Trophoblast cell (in vitro differentiated cells and primary cell): ENCODE measurements at places on chromosomes 1 and 21.
A peak's percentile ranks its signal among the peaks of the same experiment; 100 is the strongest.

DNA sequence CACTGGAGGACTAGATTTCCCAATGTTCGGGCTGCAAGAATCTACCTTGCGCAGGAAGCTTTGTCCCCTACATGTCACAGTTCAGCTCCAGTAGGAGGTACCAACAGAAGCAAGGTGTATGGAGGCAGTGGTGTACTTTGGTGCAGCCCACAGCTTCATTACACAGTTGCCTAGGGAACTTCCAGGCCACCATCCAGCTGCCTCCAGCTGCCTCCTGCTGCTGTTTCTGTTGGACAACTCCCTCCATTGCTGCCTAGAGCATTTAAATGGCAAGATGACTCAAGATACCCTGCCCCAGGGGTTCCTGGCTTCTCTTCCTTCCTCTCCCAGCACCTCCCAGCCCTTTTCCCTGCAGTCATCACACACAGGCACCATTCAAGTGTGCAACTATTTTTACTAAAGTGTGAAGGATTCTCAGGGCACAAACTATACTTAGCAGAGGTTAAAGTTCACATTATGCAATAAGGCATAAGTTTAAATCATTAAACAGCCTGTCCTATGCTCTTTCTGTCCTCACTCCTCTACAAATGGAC lies 39.0 kb upstream of the ATP1A1 start:
- no peak overlapping the region for H3K27ac ChIP-seq
- H3K4me3 ChIP-seq = no peak overlapping the region
- H3K27me3 ChIP-seq = no peaks in the 10 kb centered on the region
- H3K36me3 ChIP-seq = no peaks in the 10 kb centered on the region
- H3K4me1 ChIP-seq = peaks cover 3% of the 10 kb centered on the region

GRCh38 chr1:50252196-50252595 lies 143.5 kb downstream of the ELAVL4 start:
- H3K27ac ChIP-seq = no peak overlapping the region
- no peaks in the 10 kb centered on the region for H3K36me3 ChIP-seq
- peaks cover 2% of the 10 kb centered on the region for H3K27me3 ChIP-seq
- H3K4me1 ChIP-seq = no peaks in the 10 kb centered on the region

DNA sequence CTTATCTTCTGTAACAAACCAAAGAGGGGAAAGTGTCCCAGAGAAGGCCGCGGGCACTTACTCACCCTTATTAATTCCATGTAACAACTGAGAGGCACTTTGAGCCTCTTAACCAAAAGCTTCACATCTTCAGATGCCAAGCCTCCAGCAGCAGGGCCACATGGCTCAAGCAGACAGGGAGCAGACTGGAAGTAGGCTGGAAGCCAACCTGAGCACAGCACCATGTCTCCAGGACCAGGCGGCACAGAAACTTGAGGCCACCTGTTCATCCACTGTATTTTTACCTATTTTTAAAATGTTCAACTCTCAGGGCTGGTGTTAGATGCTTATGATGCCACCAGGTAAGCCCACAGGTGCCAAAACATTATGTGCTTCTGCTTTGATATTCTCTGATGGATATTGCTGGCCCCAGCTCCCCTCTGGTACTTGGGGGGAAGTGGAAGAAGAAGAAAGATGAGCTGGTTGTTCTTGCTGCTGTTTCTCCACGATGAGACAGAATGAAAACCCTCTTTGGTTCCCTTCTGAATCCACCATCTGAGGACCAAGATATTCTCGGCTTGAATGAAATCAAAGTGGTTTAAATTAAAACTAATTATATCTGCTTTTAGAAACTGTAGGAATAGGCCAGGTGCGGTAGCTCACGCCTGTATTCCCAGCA lies 30.6 kb upstream of the SDE2 start:
- DNase-seq = no peak
- H3K36me3 ChIP-seq = no peaks in the 10 kb centered on the region
- H3K4me3 ChIP-seq = no peak overlapping the region
- peaks cover 3% of the 10 kb centered on the region for H3K4me1 ChIP-seq
- no peaks in the 10 kb centered on the region for H3K27me3 ChIP-seq
- H3K27ac ChIP-seq = no peak overlapping the region

GRCh38 chr21:26810676-26811415 lies 34.4 kb downstream of the ADAMTS1 start:
- peak; percentile 63 for DNase-seq
- no peaks in the 10 kb centered on the region for H3K36me3 ChIP-seq
- H3K27me3 ChIP-seq = no peaks in the 10 kb centered on the region
- H3K27ac ChIP-seq = peak overlapping the region; percentile 27
- H3K4me3 ChIP-seq = no peak overlapping the region
- H3K4me1 ChIP-seq = no peaks in the 10 kb centered on the region

DNA sequence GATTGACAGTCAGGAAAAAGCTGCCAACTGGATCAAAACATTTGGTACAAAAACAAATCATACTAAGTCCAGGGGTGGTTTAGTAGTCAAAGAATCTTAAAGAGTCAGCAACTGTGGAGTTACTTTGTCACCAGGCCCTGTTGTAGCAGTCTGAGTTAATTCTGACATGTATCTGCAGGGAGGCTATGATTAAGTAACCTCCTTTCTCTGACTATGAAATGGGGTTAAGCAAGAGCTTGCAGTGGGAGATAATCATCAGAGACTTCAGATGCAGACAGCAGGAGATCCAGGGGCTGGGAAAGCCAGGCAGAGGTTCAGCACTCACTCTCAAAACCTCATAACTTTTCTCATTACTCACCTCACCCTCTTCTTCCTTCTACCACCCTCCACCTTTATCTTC lies 99.2 kb upstream of the BTG3 start:
- peak; percentile 22 for DNase-seq
- H3K27ac ChIP-seq = peak overlapping the region; percentile 41
- no peaks in the 10 kb centered on the region for H3K36me3 ChIP-seq
- no peaks in the 10 kb centered on the region for H3K4me1 ChIP-seq

DNA sequence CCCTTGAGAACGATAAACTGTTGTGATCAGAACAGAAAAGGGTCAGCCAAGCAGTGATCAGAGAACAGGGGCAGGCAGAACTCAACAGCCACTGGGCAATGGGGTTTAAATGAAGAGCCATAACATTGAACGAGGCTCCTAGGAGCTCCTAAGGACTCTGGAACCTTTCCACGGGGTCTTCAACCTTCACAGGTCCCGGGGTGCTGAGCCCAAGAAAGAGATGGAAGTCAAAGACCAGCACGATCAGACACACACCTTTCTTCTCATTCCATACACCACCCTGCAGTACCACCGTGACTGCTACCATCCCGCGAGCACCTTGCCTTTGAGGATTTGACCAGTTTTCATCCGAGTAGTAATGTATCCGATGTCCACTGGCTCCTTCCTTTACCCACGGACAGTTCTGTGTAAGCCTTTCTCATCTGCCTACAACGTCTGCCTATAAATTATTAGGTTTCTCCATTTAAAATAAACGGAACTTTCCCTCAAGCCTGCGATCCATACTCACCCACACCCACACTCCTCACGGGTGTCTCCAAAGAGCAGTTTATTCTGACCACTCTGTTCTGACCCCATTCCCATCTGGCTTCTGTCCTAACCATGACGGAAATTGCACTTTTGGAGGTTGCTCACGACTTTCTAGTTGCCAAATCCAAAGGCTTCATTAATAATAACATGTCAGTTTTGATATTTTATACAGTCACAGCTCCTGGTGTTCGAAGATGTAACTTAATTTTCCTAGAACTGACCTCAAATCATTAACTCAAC lies 16.8 kb upstream of the HHAT start:
- no peaks in the 10 kb centered on the region for H3K27me3 ChIP-seq
- H3K4me3 ChIP-seq = no peak overlapping the region
- H3K27ac ChIP-seq = no peak overlapping the region
- H3K36me3 ChIP-seq = no peaks in the 10 kb centered on the region

DNA sequence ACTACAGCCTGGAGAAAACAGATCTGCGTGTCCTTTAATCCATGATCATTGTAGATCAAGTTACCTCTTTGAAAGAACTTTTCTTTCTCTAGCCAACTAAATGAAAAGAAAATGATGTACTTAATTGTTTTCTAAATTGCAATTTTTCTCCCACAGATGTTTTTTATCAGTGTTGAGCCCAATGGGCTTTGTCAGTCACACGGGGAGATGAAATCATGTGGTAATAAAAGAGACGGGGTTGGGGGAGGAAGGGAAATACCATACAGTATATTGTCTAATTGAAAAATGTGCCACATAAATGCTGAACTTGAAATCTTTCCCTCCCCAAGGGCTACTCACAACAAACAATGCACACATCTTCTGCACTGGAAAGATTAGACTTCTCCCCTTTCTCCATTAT lies 58.4 kb downstream of the NTMT2 start:
- no peaks in the 10 kb centered on the region for H3K36me3 ChIP-seq
- H3K4me1 ChIP-seq = peaks cover 2% of the 10 kb centered on the region
- no peaks in the 10 kb centered on the region for H3K27me3 ChIP-seq
- H3K4me3 ChIP-seq = no peak overlapping the region
